ENCODE measurements at places on chromosomes 6 and 20.

- peak; percentile 72 for DNase-seq
- H3K27ac ChIP-seq: no peak overlapping the region
- H3K36me3 ChIP-seq: peaks cover 12% of the 10 kb centered on the region
- peaks cover 19% of the 10 kb centered on the region for H3K4me1 ChIP-seq
Measured at GRCh38 chr6:75266716-75267291, 17.8 kb downstream of the TMEM30A start.

DNA sequence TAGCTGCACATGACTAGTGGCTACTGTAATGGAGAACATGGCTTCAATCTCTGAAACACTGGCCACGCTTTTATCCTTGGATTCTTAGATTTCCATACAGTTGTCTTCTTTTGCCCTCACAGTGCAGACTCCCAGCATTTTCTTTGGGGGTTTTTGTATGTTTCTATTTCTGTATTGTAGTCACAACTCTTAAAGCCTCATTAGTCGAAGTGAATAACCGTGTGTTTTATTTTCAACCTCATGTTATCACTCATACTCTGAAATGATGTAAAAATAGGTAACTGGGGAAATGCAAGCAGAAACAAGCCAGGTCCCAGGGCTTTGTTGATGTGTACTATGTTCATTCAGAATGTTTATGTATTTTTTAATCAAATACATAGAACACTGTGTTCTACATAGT is 162.9 kb downstream of the JARID2 start:
- H3K4me1 ChIP-seq: no peaks in the 10 kb centered on the region
- no peaks in the 10 kb centered on the region for H3K36me3 ChIP-seq
- no peak for DNase-seq

DNA sequence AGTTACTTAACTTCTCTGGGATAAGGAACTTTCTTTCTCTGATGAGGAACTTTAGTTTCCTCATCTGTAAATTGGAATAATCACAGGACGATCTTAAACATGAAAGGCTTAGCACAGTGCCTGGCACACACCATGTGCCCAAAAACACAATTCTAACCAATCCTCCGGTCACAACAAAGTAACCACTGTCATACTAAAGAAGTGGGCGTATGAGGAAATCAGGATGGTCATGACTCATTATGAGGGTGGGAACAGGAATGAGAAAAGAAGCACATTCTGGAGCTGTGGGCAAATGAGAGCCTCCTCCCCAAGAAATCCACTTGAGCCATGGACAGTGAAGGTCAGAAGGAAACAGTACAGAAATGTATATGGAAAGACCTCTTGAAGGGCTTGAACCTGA is 82.9 kb downstream of the LRFN2 start:
- no peaks in the 10 kb centered on the region for H3K4me1 ChIP-seq
- H3K27me3 ChIP-seq: no peaks in the 10 kb centered on the region
- no peak overlapping the region for H3K27ac ChIP-seq
- no peaks in the 10 kb centered on the region for H3K36me3 ChIP-seq

GRCh38 chr6:6866656-6867403 is 240.9 kb upstream of the RREB1 start:
- H3K4me3 ChIP-seq: no peak overlapping the region
- no peaks in the 10 kb centered on the region for H3K4me1 ChIP-seq
- no peaks in the 10 kb centered on the region for H3K27me3 ChIP-seq
- no peak overlapping the region for H3K27ac ChIP-seq
- H3K36me3 ChIP-seq: no peaks in the 10 kb centered on the region

DNA sequence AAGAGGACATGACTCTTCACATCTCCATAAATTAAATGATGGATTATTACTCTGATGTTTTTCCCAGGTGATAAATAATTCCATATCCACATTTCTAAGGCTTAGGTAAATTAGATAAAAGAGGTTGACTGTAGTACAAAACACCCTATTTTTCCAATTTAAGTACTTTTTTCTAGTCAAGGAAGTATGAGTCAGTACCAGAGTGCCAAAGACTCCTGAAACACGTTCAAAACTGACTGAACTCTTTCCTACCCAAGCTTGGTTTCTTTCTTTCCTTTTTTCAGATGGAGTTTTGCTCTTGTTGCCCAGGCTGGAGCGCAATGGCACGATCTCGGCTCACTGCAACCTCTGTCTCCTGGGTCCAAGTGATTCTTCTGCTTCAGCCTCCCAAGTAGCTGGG is 85.0 kb downstream of the DOK5 start:
- H3K4me3 ChIP-seq: no peak overlapping the region
- H3K27me3 ChIP-seq: no peaks in the 10 kb centered on the region
- no peaks in the 10 kb centered on the region for H3K36me3 ChIP-seq
- no peak overlapping the region for H3K27ac ChIP-seq
- H3K4me1 ChIP-seq: peaks cover 20% of the 10 kb centered on the region

DNA sequence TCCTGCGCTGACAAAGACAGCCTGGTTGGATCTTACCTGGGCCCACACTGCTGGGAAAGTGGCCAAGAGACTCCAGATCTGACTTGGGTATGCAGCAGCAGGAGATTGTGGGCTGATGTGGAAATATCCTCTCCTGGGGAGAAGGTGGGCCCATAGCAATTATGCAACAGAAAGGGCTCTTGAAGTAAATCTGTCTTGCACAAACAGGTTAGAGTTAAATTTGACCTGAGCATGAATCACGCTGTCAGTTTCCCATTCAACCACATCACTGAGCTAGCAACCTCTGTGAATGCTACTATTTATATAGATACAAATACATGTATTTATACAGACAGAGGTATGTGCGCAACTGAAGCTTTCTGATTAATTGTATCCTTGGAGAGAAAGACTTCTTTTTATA is 28.3 kb upstream of the PDYN start:
- H3K27ac ChIP-seq: no peak overlapping the region
- H3K27me3 ChIP-seq: peaks cover 74% of the 10 kb centered on the region
- no peaks in the 10 kb centered on the region for H3K36me3 ChIP-seq
- DNase-seq: no peak
- no peak overlapping the region for H3K4me3 ChIP-seq

GRCh38 chr6:110355727-110356126 is 2.4 kb downstream of the METTL24 start:
- DNase-seq: no peak
- H3K4me1 ChIP-seq: peaks cover 3% of the 10 kb centered on the region
- H3K36me3 ChIP-seq: no peaks in the 10 kb centered on the region

GRCh38 chr20:45268531-45268930 is 14.2 kb upstream of the SLPI start:
- peaks cover 27% of the 10 kb centered on the region for H3K27me3 ChIP-seq
- H3K36me3 ChIP-seq: no peaks in the 10 kb centered on the region
- H3K27ac ChIP-seq: no peak overlapping the region
- no peaks in the 10 kb centered on the region for H3K4me1 ChIP-seq
- DNase-seq: peak; percentile 34

DNA sequence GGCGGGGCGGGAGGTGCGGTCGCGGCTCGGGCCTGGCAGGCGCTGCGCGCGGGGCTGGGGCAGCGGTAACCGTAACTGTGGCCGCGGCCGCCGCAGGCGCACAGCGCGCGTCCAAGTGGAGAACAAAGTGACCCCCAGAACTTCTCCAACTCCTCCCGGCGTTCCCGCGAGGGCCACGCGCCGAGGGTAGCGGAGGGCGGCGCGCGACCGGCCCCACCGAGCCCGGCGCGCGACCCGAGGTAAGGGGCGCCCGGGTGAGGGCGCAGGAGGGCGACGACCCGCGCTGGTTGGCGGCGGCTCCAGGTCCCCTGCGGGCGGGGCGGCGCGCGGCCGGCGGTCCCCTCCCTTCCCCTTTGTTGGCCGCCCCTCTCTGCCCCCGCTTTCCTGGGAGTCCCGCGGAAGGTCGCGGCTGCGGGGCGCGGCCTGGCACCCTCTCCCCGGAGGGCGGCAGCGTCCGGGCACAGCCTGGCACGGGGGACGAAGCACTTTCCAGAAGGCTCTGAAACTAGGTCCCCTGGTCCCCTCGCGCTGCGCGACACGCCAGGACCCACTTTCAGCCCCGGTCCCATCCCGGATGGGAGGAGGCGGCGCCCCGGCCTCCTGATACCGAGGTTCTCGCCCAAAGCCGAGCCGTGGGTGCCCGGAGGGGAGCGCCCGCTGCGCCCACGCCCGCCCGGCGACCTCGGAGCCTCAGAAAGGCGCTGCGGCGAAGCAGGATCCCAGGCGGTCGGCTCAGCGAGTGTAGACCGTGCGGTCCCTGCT is at the start of gene TIAM2:
TSS of gene TIAM2 (plus strand) at position 62 of the 762 bp plus-strand sequence. CDS start 133,909 bp downstream, outside the sequence.
- H3K27ac ChIP-seq: no peak within 1 kb of the TSS
- DNase-seq: peak; percentile 55
- H3K27me3 ChIP-seq: no peaks in the 10 kb centered on the region

- no peak overlapping the region for H3K27ac ChIP-seq
- DNase-seq: no peak
- no peaks in the 10 kb centered on the region for H3K36me3 ChIP-seq
- no peak overlapping the region for H3K4me3 ChIP-seq
Measured at GRCh38 chr20:2559651-2560050, 23.3 kb downstream of the TMC2 start.

GRCh38 chr6:42349753-42350511 is 101.8 kb downstream of the TRERF1 start:
- no peak overlapping the region for H3K4me3 ChIP-seq
- peak; percentile 71 for DNase-seq
- H3K27me3 ChIP-seq: no peaks in the 10 kb centered on the region
- no peaks in the 10 kb centered on the region for H3K36me3 ChIP-seq
- H3K27ac ChIP-seq: 0 out of 2 replicates have a peak overlapping the region, but pooled peaks have one; percentile 24

DNA sequence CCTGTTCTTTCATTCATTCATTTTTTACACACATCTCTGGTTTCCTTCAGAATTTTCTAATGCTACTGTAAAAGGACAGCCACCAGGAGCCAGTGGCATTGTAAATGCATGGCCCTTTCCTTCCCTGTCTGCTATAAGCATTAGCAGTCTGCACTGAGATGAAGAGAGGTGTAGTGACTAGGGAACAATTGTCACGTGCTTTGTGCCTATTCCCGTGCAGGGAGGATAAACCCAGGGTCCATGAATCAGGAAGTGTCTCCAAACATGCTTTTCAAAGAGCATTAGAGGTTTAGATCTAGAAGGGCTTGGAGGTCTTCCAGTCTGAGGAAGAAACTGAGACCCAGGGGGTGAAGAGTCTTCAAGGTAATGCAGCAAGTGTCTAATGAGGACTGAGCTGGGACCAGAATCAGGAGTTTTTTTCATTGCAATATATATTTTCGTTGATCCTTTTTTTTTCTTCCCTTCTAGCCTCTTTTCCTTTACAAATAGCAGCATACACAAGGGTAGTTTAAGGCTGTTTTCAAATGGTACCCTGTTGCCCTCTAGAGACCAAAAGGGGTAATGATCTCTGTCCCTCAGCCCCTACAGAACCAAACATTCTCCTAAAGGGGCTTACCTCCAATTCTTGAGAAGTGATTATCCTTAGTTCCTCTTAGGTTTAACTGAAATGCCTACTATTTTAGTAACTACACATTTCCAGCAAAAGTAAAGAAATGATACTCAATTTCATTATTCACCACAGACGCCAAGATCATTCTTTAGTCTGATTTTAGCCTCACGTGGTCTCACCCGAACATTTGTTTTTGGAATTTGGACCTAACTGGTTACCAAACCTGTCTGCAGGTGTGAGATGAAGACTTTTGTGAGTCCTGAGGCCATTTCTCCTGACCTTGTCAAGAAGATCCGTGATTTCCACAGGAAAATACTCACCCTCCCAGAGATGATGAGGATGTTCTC is 6.6 kb downstream of the TRIM15 start:
- H3K27me3 ChIP-seq: peaks cover 78% of the 10 kb centered on the region
- no peaks in the 10 kb centered on the region for H3K36me3 ChIP-seq
- no peaks in the 10 kb centered on the region for H3K4me1 ChIP-seq
- no peak overlapping the region for H3K4me3 ChIP-seq

- H3K27me3 ChIP-seq: no peaks in the 10 kb centered on the region
- H3K4me3 ChIP-seq: no peak overlapping the region
- peak; percentile 9 for DNase-seq
- no peaks in the 10 kb centered on the region for H3K36me3 ChIP-seq
Measured at GRCh38 chr6:1062786-1063545, 248.9 kb upstream of the FOXQ1 start.

DNA sequence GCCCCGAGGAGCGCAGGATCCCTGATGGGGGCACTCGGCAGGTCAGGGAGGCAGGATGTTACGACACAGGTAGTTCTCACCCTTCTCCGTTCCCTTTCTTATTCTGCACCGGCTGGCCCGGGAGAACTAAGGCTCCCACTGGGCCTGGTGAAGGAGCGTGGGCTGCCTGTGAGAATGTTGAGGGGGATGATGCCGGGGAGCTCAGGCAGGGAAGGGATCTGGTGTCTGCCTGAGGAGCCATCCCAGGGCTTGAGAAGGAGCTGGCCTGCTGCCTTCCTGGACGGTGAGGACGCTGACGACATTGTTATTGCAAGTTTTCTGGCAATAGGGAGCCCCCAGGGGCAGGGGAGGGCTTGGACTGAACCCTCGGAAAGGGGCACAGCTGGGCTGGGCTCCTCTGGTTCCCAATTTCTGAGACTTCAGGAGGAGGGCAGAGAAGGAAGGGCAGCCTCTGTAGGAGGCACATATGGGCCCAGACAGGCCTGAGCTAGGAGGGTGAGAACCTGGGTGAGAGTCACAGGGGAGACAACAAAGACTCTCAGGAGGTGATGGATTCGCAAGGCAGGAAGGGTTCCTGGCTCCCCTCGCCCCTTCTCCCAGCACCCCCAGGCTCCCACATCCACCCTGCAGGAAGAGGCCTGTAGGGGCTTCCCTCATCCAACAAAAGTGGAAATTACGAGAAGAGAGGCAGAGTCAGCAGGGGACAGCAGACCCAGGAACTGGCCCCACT is 32.8 kb downstream of the CYP21A2 start:
- no peak overlapping the region for H3K4me3 ChIP-seq
- no peak overlapping the region for H3K27ac ChIP-seq
- H3K4me1 ChIP-seq: peaks cover 8% of the 10 kb centered on the region
- H3K36me3 ChIP-seq: no peaks in the 10 kb centered on the region
- no peaks in the 10 kb centered on the region for H3K27me3 ChIP-seq
- DNase-seq: no peak

- H3K4me3 ChIP-seq: no peak overlapping the region
- peaks cover 18% of the 10 kb centered on the region for H3K27me3 ChIP-seq
Measured at GRCh38 chr6:47034926-47035325, 7.2 kb downstream of the ADGRF1 start.

DNA sequence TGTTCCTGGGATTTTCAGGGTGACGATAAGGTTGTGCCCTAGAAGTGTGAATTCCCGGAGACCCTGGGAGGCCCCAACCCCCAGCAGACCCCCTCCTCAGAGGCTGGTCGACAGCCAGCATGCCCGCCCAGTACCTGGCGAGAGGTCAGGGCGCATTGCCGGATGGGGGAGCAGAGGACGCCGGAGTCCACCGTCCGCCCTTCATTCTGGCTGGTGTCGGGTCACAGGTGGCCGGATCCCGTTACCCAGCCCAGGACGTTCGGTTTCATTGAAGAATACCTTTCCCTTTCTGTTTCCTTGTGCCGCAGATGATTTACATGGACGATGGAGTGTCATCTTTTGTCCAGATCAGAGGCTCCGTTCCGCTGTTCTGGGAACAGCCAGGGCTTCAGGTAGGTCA is 61.3 kb downstream of the SYNJ2 start:
- peaks cover 63% of the 10 kb centered on the region for H3K4me1 ChIP-seq
- no peaks in the 10 kb centered on the region for H3K27me3 ChIP-seq

GRCh38 chr6:62286470-62286843 is 432 bp upstream of the KHDRBS2 start:
- H3K27me3 ChIP-seq: peaks cover 9% of the 10 kb centered on the region
- no peak overlapping the region for H3K4me3 ChIP-seq
- no peaks in the 10 kb centered on the region for H3K4me1 ChIP-seq
- DNase-seq: no peak
- no peak overlapping the region for H3K27ac ChIP-seq

- no peaks in the 10 kb centered on the region for H3K4me1 ChIP-seq
- H3K36me3 ChIP-seq: peaks cover 47% of the 10 kb centered on the region
- H3K27ac ChIP-seq: no peak overlapping the region
- DNase-seq: no peak
- no peak overlapping the region for H3K4me3 ChIP-seq
Measured at GRCh38 chr6:87522686-87523085, 49.9 kb downstream of the SLC35A1 start.

GRCh38 chr6:104603108-104603745 is 256.5 kb downstream of the HACE1 start:
- no peaks in the 10 kb centered on the region for H3K27me3 ChIP-seq
- no peaks in the 10 kb centered on the region for H3K4me1 ChIP-seq
- H3K27ac ChIP-seq: no peak overlapping the region
- H3K4me3 ChIP-seq: no peak overlapping the region
